ENCODE measurements at places on chromosomes 1 and 21.

DNA sequence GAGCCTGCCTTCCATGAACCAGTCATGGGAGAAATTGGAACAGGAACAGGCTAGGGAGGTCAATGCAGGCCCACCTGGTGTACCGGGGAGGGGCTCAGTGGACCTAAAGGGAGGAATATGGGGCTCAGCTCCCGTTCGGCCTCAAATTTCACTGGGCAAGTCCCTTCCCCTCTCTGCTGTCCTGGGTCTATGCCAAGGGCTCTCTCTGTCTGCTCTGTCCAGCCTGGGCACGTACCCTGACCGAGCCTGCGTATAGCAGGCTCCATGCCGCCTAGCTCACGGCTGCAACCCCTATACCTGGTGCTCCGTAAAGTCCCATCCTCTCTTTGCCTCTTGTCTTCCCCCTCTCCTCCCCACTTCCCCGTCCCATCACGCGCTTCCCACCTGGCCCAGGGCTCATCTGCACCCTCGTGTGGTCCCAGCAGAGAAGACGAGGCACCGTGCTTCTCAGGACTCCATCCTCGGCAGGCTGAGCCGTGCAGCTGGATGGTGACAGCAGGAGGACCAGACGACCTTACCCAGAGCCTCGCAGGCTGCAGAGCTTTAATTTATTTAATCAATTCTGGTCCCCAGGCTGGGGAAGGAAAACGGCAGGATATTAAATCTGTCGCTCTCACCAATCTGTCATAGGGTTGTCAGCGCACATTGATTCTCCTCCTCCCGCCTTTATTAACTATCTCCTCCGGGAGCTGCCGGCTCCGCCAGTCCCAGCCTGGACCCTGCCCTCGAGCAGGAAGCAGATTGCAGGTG, 25.0 kb upstream of the DISP3 start:
- DNase-seq, result peak; percentile 49

GRCh38 chr1:27010226-27010994, 2.2 kb downstream of the TENT5B start:
- DNase-seq, result no peak

DNA sequence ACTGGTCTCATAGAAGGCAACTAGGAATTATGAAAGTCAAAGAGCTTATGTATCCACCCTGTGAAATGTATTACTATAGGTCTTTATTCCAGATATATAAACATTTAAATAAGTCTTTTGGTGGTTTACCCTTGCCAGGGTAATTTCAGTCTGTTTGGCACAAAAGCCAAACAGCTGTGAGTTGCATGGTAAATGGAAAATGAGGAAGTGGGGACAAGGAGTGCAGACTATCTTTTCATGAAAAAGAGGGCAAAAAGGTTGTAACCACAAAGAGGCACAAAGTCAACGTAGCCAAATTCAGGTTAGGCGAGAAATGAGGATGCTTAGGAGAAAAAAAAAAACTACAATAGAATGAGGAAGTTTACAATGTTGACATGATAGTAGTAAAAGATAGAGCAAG, 492.3 kb upstream of the PRMT6 start:
- no peak for DNase-seq

DNA sequence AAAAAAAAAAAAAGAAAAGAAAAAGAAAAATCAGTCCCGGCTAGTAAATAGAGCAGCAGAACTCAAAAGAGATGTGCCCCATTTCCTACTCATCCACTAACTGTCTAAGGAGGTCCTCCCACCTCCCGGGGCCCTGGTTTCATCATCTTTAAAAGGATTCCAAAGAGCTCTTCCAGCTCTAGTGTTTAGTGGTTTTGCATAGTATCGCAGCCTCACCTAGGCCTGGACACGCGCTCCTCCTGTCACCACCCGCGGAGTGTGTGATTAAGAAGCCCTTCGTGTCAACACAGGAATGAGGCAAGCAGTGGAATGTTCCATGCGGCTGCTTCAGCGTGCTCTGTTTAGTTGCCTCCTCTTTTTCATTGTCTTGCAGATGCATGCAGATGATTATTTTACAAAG, 49.0 kb downstream of the LBR start:
- no peak for DNase-seq

GRCh38 chr1:34367954-34368353, 191.2 kb downstream of the C1orf94 start:
- no peak for DNase-seq

- peak; percentile 24 for DNase-seq
Measured at GRCh38 chr1:234613128-234613875, 3.3 kb upstream of the IRF2BP2 start.

GRCh38 chr1:20182415-20182814, 3.5 kb upstream of the UBXN10 start:
- no peak for DNase-seq

GRCh38 chr1:230669543-230669942, 27.3 kb downstream of the COG2 start:
- no peak for DNase-seq

- no peak for DNase-seq
Measured at GRCh38 chr1:118264343-118264742, 79.3 kb upstream of the SPAG17 start.

DNA sequence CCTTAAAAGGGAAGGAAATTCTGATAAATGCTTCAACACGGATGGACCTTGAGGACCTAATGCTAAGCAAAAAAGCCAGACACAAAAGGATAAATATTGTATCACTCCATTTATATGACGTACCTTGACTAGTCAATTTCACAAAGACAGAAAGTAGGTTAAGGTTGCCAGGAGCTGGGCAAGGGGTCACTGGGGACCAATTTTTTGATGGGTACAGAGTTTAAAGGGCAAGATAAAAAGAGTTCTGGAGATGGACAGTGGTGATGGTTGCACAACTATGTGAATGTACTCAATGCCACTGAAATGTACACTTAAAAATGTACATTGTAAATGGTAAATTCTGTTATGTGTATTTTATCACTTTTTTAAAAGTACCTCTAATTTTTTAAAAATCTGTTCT, 32.1 kb upstream of the SLAMF9 start:
- DNase-seq, result no peak

DNA sequence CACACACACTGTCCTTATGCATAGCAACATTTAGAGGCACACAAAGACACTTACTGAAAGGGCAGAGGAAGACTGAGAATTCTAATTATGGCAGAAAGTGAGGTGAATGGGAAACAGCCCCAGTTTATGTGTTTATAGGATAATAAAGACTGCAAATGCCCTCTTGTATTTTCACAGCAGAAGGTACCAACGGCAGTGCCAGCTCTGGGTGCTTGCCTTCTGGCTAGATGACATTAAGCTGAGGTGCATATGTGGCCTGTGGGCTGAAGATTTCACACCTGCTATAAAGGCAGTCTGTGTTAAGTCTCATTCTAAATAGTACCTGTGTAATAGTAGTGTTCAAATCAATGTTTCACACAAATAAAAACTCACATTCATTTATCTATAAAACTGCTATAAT, 347.2 kb upstream of the ZRANB2 start:
- no peak for DNase-seq

GRCh38 chr1:150798525-150798924, 9.5 kb downstream of the CTSK start:
- DNase-seq, result peak; percentile 64

DNA sequence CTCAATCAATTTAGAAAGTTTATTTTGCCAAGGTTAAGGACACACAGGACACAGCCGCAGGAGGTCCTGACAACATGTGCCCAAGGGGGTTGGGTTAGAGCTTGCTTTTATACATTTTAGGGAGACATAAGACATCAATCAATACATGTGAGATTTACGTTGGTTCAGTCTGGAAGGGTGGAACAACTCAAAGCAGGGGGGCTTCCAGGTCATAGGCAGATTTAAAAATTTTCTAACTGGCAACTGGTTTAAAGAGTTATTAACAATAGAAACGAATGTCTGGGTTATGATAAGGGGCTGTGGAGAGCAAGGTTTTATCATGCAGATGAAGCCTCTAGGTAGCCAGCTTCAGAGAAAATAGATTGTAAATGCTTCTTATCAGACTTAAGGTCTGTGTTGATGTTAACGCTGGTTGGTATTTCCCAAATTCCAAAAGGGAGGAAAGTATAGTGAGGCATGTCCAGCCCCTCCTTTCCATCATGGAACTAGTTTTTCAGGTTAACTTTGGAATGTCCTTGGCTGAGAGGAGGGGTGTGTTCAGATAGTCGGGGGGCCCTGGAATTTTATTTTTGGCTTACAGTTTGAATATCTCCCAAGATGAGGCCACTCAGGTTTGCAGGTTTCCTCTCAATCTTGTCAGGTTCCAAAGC, 31.0 kb upstream of the TGFBR3 start:
- DNase-seq, result no peak

- no peak for DNase-seq
Measured at GRCh38 chr1:177274687-177275211, 104.0 kb downstream of the BRINP2 start.

GRCh38 chr1:41784531-41785274, 134.0 kb downstream of the HIVEP3 start:
- DNase-seq, result no peak

- no peak for DNase-seq
Measured at GRCh38 chr21:38495242-38495641, 3.0 kb downstream of the ERG start.

GRCh38 chr1:3441410-3441847, 13.0 kb upstream of the ARHGEF16 start:
- no peak for DNase-seq

- DNase-seq, result no peak
Measured at GRCh38 chr1:85650645-85651044, 57.6 kb downstream of the ZNHIT6 start.

GRCh38 chr21:38455403-38455802, 42.9 kb downstream of the ERG start:
- no peak for DNase-seq

DNA sequence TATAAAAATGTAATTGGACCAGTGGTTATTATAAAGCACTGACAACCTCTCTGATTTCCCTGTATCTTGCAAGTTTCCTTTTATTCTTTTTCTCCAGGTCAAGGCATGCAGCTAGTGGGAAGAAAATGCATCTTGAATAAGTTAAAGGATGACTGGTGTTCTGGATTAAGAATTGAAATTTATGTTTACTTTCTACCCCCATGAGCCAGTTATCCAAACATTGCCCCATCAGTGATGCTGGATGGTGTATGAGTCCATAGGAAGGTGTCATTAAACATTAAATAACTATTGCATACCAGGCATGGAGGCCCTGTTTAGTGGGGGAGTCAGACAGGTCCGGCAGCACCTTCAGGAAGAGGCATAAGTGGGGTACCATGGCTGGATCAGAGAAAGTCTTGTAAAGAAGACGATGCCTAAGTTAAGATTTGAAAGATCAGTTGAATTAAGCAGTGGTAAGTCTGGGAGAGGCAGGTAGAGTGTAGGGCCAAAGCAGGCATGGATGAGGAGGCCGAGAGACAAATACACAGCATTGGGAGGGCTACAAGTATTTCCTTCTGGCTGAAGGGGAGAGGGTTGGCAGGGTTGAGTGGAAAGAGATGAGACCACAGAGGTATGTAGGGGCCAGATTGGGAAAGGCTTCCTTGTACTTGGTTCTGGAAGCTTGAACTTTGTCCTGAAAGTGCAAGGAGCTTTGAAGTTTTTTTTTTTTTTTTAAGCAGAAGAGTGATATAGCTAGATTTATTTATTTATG, 5.7 kb downstream of the SZRD1 start:
- no peak for DNase-seq

GRCh38 chr21:26958788-26959187, 8.1 kb downstream of the ADAMTS5 start:
- DNase-seq, result no peak

- DNase-seq, result no peak
Measured at GRCh38 chr1:165842671-165843129, 15.3 kb downstream of the UCK2 start.
